Pulmonary artery endothelial cell (primary cell): ENCODE measurements at places on chromosomes 13 and 19. TPM values are rescaled to one million over a fixed set of nuclear protein-coding genes. Genes with fewer than 3 reads are reported as not detected.

GRCh38 chr19:23817519-23817918 lies 58.8 kb upstream of the ZNF681 start:
- no peak for DNase-seq

- DNase-seq, result peak; percentile 54
These were observed 44.3 kb downstream of the COL4A1 start for GRCh38 chr13:110262508-110263291.

DNA sequence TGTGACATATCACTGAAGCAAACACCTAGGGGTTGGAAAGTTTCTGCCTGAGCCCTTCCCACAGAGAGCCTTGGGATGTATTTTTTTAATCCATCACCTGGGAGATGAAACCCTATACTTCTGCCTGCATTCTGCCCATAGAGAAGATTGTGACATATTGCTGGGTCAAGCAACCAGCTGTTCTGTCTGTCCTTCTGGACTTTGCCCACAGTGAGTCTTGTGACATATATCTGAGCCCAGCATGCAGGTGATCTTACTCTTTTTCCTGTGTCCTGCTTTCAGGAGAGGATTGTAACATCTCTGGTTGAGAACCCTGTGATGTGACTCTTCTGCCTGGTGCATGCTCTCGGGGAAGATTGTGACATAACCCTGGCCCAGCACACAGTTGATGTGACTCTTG lies 24.9 kb upstream of the ZNF681 start:
- DNase-seq, result no peak

DNA sequence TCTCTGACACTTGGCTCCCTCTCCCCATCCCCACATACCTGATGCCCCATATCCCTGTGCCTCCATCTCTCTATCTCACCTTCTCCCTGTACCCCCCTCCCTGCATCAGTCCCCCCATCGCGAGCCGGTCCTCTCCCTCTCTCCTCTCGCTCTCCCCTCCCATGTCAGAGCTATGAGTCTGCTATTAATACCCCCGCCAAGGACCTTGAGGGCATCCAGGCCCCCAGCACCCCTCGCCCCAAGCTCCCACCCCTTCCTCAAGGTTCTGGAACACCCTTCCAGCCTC lies 1.6 kb downstream of the GRIN2D start:
- no peak for DNase-seq

DNA sequence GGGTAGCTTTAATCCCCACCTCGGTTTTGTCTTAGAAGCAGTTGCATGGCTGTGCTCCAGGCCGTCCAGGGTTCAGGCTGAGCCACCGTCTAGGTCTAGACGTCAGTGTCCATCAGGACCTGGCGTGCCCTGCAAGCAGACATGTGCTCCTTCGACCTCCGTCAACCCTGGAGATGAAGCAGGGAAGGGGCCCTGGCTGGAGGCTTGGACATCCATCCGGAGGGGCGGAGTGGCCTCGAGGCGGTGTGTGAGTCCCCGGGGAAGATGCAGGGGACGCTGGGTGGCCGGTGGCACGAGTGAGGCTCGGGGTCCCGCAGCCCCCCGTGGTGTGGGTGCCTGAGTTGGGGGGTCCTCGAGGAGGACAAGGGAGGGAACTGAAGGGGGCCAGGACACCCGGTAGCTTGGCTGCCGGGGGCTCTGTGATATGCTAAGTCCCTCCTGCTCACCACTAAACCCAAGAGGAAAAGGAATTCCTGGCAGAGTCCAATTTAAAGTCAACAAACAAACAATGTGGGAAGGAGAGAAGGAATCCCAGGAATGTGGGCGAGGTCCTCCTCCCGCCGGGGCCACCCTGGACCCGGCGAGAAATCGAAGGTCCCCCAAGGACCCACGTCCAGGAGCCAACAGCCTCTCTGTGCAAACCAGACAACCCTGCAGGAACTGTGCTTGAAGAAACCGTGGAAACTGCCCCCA lies 14.9 kb upstream of the PTBP1 start:
- peak; percentile 60 for DNase-seq

DNA sequence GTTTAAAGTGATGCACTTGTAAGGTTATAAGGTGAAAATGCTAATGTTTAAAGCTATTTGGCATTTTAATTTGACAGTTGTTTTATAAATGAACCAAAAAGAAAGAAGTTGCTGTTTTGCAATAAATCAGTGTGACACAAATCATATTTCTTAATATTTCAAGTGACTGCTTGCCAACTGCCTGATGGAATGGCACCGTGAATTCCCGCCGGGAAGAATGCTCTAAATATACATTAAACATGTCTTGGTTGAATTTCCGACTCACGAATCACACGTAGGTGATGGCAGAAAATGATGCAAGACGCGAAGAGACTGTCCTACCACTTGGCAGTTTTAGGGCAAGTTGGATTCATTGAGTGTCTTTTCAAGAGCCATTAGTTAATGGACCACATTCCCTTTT lies 3.1 kb upstream of the GJB2 start:
- DNase-seq, result no peak

GRCh38 chr19:34503531-34504272 lies 22.1 kb downstream of the WTIP start:
- no peak for DNase-seq

GRCh38 chr19:926589-927350 lies 935 bp downstream of the ARID3A start:
- DNase-seq, result no peak

DNA sequence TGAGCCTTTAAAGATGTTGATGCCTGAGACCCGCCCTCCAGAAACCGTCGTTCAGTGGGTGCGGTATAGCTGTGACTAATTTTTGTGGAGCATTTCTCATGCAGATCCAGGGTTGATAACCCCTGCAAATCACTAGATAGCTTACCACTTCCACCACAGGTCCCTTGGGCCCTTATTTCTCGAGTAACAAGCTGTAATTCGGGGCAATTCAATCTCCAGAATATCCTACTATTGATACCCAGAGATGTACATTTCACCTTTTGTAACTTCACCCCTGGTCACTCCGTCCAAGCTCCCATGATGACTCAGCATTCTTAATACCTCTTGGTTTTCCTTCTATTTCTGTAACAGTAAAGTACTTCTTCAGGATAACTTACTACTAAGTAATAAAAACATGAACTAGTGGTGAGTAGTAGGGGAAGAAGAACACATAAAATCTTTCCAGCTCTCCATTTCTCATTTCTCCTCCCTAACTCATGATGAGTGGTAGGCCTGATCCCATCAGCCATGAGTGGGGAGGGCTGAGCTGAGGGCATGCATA lies 71.9 kb upstream of the UBL3 start:
- no peak for DNase-seq

DNA sequence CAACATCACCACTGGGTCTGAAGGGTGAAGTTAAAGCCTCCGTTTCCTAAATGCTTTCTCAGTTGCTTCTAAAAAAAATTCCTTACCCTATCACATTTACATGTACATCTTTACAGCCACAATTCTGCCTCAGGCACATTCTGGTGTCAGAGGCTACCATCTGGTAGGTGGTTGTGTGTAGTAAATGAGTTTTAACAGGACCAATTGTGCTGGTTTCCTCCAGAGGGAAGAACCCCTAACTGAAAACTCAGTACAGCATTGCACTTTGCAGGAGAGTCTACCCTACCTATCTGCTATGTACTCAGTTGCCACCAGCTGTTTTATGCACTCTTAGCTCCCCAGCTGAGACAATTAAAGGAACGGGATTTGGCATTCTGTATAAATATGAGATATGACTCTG lies 1576.5 kb downstream of the PCDH9 start:
- DNase-seq, result no peak

GRCh38 chr13:33230178-33230881 lies 55.2 kb downstream of the STARD13 start:
- no peak for DNase-seq

DNA sequence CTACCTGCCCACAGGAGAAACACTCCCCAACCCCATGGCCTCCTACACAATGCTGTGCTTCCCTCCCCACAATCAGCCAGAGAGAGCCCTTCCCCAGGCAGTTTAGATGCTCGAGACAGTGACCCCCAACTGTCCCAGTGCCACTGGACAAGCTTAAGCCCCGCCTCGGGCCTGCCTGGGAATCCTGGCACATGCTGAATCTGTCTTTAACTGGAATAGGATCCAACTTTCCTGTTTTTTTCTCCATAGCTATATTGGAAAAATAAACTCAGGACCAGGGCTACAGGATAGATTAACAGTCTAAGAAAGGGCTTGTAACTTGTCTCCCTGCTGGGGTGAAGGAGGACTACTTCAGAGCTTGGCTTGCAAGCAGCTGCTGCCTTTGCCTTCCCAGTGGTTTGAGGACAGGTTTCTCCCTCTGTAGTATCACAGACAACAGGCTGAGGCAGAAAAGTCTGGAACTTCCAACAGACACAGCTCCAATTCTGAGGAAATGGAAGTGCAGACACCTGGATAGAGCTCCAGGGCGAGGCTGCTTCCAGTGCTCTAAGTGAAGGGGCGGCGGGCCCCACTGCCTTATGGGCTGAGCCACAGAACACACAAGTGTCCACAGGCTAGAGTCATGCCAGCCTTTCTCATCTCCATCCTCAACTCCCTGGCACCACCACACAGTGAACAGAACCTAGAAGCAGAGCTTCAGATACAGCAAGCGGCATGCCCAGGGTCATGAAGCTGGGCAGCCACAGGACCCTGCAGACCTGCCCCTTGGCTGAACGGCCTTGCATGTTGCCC lies 228.3 kb downstream of the TUBA3C start:
- no peak for DNase-seq

- no peak for DNase-seq
These were observed 148.0 kb upstream of the HTR2A start for GRCh38 chr13:47044842-47045241.

- DNase-seq, result no peak
These were observed 6.8 kb downstream of the TMED1 start for GRCh38 chr19:10828981-10829821.

DNA sequence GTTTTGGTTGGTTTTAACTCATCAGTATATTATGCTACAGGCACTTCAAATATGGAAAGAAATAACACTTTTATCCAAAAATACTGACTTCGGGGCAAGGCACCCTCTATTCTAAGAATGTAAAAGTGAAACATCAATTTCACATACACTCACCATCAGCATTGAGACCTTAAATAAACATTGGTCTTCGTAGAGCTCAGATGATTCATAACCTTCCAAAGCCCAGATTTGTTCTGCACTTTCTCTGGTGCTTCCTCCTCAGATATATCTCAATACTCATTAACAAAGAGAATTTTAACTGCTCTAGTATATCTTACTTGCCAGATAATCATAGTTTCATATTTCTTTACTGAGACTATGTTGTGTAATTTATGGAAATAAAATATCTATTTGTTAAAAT lies 794.3 kb downstream of the LIG4 start:
- no peak for DNase-seq

DNA sequence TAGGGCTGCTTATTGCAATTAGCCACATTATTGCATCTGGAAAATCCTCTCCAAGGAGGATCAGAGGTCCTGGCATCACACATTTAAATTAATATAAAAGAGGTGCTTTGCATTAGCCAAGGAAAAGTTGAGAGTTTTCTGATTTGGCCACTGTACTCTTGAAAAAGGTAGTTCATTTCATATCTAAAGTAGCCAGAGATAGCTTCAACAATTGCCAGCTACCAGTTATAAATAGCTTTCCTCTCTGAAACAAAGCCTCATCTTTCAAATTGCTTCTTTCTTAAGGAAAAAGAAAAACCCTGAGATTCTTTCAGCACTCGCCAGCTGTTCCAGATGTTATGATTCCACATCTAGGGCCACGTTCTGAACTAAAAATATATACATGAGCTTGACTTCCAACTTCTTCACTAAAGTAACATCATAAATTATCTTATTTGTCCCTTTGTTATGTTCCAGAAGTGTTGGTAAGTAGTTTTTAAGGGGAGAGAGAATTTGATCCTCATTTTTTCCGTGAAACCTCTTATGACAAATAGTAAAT lies 69.6 kb downstream of the ERCC5 start:
- no peak for DNase-seq

- no peak for DNase-seq
These were observed 18.6 kb downstream of the DOCK9 start for GRCh38 chr13:98959291-98959690.

GRCh38 chr19:22286151-22286810 lies at the start of gene ZNF729:
Gene ZNF729, plus strand, starts transcription at chr19:22286441. Its CDS starts 85 bp downstream, at chr19:22286526.
- DNase-seq, result no peak

DNA sequence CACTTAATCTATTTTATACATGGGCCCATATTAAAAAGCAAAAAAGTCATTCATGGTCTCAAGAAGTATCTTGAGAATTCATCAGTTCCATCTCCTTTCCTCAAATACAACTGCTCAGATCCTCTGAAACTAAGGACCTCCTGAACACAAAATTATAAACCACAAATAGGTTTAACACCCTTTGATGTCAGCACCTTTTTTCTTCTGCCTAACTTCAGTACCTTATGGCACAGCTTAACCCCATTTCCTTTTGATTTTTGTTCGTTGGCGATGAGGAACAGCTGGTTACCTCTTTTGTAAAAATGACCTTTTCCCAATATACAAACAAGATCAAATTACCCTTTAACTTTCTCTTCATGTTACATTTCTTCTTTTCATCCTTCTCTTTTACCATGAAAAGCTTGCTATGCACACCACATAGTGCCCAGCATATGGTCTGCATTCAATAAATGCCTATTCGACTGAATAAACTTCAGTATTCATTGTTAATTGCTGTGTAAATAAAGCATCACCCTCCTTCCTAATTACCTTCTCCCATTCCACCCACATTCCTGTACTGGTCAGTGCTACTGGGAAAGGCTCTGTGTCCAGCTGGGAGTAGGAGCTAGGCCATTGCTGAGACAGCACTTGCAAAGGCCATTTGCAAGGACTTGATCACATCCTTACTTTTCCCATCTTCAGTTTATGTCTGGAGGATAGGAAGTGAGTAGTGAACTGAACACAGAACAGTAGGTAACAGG lies 317.9 kb downstream of the SHISA2 start:
- DNase-seq, result no peak

GRCh38 chr19:3898426-3898825 lies 17.9 kb downstream of the ATCAY start:
- DNase-seq, result no peak

Gene OR10H1
- total RNA-seq, result not detected in 2 replicates

Gene C1QTNF9
- not detected in 2 replicates for total RNA-seq

Gene INSL3
- not detected in 2 replicates for total RNA-seq

Gene CACNG8
- 0.42 and 1.4 TPM in 2 replicates for total RNA-seq

Gene FFAR2
- not detected in 2 replicates for total RNA-seq

Gene RTBDN
- not detected in 2 replicates for total RNA-seq

Gene KLK15
- total RNA-seq, result not detected in 2 replicates

Gene NPHS1
- total RNA-seq, result not detected in 2 replicates

Gene PRR36
- total RNA-seq, result 0.07 TPM in 1 of 2 replicates, not detected in the other

Gene S1PR5
- not detected in 2 replicates for total RNA-seq

Gene KASH5
- not detected in 2 replicates for total RNA-seq

Gene ZNF507
- 12.9 and 16.6 TPM in 2 replicates for total RNA-seq
